Activated naive CD8-positive, alpha-beta T cell treated with anti-CD3 and anti-CD28 coated beads, Interleukin-2, amount 10 ng/mL, durations not matched to agents 7 days and 5 days (primary cell): ENCODE measurements at places on chromosomes 16 and 17. TPM values are rescaled to one million over a fixed set of nuclear protein-coding genes. Genes with fewer than 3 reads are reported as not detected.

HOXB5 gene
- not detected for total RNA-seq

RASL10B gene
- 0.09 TPM for total RNA-seq

UTS2R gene
- total RNA-seq = not detected

DNA sequence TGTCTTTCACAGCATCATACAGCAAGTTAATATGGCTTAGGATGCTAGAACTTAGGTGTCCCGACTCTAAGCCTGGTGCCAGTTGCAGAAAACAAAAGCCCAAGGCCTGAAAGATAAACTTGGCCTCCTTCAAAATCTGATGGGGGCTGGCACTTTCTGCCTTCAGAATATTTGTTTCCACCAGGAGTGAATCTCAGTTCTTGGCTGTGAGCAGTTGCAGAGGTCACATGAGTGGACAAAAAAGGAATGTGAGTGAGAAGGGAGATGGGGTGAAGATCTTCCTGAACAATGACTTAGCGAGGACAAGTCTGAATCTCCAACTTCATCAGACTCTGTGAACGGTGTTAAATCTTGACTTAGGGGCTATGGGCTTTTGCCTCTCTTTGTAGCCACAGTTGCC lies 46.6 kb downstream of the HOXB1 start:
- no peak for DNase-seq

DNA sequence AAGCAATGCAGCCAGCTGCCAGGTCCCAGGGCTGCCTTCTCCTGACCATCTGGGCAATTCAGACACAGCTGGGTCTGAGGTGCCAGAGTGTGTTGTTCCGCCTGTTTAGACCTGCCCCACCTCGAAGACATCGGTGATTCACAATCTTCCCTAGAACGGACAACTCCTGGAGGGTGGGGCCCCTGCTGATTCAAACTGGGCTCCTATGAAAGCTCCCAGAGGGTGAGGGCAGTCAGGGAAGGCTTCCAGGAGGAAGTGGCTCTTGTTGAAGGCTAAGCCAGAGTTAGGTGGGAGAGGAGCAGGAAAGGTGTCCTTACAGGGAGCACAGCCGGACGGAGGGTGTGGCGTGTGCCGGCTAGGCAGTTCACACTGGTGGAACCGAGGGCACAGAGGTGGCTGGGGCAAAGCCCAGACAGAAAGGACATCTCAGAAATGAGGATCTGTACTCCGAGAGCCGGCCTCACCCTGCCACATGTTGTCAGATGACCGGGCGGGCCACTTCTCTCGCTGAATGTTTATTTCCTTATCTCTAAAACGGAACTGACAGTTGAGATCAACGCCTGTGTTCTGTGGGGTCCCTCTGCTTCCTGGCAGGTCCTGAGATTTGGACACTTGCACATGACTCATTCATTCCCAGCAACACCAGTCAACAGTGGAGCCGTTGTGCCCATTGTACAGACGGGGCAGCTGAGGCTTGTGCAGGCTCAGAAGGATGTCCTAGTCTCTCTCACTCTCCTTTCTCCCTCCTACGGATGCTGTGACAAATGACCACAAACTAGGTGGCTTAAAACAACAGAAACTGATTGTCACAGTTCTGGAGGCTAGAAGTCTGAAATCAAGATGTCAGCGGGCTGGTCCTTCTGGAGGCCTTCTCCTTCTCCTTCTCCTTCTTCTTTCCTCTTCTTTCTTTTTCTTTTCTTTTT lies 26.9 kb upstream of the LITAF start:
- no peak for DNase-seq
